ENCODE measurements at places on chromosomes 2 and 18.

DNA sequence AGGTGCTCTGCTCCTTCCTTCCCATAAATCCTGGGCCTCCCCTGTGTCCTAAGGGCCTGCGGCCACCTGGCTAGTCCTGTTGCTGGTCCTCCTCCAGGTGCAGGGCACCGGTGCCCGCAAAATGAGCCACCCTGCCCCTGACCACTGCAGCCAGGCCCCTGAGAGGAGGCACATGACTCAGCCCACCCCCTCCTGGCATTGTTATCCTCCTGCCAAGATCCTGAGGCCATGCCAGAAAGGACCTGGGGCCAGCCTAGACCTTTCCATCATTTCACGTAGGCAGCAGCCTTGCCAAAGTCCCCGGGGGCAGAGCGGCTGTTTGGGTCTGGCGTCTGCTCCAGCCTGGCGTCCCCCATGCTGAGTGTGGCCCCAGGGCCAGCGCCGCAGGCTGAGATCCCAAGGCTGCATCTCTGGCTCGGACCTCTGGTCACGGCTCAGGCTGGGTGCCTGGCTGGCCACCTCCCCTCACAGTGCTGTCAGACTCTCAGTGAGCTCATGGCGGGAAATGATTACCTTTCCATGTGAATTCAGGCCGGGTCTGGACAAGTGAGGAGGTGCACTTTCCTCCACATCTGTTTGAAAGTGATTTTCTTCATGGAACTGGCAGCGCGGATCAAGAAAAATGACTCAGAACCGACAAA, 81.0 kb downstream of the NDUFA10 start:
- peak; percentile 22 for DNase-seq
- H3K27me3 ChIP-seq = no peaks in the 10 kb centered on the region
- no peaks in the 10 kb centered on the region for H3K4me1 ChIP-seq
- H3K36me3 ChIP-seq = no peaks in the 10 kb centered on the region
- H3K4me3 ChIP-seq = no peak overlapping the region
- no peak overlapping the region for H3K27ac ChIP-seq

- DNase-seq = no peak
- H3K4me1 ChIP-seq = no peaks in the 10 kb centered on the region
- H3K36me3 ChIP-seq = no peaks in the 10 kb centered on the region
- no peaks in the 10 kb centered on the region for H3K27me3 ChIP-seq
- H3K27ac ChIP-seq = no peak overlapping the region
Measured at GRCh38 chr2:181309586-181309985, 147.6 kb upstream of the ITGA4 start.

DNA sequence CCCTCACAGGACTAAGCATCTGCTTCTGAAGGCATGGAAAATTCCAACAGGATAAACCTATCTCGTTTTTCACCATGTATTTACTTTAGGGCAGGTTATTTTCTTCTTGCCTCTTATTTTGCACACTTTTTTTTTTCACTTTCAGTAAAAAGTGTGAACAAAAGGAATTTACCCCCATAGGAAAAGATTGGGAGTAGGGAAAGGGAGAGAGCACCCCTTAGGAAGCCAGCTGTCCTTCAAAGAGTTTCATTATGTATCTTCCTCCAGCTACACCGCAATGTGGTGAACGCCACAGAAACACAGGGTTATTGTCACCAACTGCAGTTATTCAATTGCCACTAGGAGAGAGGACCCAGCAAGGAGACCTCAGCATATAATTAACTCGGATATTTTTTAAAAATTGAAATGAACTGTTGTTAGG, 286.2 kb upstream of the VRK2 start:
- DNase-seq = no peak
- no peaks in the 10 kb centered on the region for H3K36me3 ChIP-seq
- no peak overlapping the region for H3K4me3 ChIP-seq
- no peaks in the 10 kb centered on the region for H3K4me1 ChIP-seq
- no peak overlapping the region for H3K27ac ChIP-seq
- no peaks in the 10 kb centered on the region for H3K27me3 ChIP-seq

DNA sequence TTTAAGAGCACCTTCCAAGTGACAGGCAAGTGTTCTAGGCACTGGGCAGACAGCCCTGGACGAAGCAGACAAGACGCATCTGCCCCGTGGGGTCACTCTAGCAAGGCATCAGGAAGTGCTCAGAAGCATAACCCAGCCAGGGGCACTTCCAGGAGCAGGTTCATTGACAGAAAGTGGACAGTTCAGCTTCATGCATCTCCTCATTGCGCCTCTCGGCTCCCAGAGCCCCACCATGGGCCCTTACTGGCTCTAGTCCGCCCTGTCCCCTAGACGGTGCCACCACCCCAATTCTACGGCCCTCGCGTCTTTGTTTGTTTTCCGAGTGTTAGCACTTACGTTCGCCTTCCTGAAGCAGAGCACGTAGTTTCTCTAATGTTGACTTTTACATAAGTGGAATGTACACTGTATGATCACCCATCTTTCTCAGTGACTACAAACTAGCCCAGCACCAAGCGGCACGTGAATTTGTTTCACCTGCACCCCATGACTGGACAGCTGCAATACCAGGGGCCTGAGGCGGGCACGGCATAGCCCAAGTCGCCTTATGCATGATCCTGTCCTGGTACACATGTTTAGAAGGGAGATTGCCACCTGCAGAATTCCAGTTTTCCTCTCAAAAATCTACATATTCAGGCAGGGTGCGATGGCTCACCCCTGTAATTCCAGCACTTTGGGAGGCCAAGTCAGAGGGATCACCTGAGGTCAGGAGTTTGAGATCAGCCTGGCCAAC, 33.2 kb downstream of the SNED1 start:
- no peaks in the 10 kb centered on the region for H3K4me1 ChIP-seq
- no peak overlapping the region for H3K4me3 ChIP-seq
- H3K27ac ChIP-seq = no peak overlapping the region
- no peaks in the 10 kb centered on the region for H3K36me3 ChIP-seq
- no peak for DNase-seq

GRCh38 chr18:7592305-7593071, 25.4 kb downstream of the PTPRM start:
- no peaks in the 10 kb centered on the region for H3K4me1 ChIP-seq
- H3K4me3 ChIP-seq = no peak overlapping the region
- DNase-seq = no peak
- no peaks in the 10 kb centered on the region for H3K36me3 ChIP-seq

DNA sequence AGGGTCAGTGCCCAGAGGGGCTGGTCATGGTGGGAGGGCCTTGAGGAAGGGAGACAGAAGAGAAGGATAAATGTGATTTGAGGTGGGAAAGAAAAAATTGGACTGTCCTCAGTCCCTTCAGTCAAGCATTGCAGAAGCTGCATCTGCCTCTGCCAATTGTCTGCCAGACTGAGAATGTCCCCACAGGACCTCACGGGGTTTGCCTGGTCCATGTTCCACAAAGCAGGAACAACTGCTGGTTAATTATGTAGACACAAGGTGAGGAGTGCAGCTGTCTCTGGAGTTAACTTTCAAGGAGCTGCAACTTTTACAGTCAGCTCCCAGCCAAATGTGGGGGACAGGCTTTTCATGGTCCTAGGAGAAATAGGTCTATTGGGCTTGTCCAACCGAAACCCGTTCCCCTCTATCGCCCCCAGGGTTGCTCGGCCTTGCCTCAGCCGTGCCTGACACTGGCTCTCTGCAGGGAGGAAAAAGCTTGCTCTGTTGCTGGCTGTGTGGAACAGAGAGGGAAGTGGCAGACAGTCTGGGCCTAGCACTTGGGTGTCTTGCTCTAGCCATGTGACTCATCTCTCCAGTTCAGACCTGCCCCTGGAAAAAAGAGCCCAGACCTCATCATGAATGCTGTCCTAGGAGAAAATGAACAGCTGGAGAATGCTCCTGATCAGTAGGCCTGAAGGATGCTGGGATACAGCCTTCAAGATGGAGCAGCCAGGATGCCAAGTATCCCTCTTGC, 31.1 kb upstream of the PAX8 start:
- peaks cover 16% of the 10 kb centered on the region for H3K4me1 ChIP-seq
- H3K4me3 ChIP-seq = no peak overlapping the region
- no peaks in the 10 kb centered on the region for H3K27me3 ChIP-seq
- no peaks in the 10 kb centered on the region for H3K36me3 ChIP-seq
- DNase-seq = no peak

DNA sequence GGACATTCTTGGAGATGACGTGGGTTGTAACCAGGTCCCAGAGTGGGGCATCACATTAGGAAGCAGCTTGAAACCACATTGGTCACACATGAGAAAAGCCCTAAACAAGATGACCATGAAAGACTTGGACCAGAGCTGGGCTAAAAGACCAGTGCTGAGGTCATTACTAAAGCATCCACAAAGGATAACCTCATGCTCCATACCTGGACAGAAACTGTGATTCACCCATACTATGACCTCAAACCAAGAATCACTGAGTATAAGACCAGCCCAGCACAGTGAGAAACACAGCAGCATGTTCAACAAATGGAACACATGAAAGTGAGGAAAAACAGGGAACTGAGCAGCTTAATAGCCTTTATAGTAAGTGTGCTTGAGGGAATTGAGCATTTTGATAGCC, 635.5 kb upstream of the NETO1 start:
- no peaks in the 10 kb centered on the region for H3K4me1 ChIP-seq
- H3K27me3 ChIP-seq = no peaks in the 10 kb centered on the region
- H3K27ac ChIP-seq = no peak overlapping the region
- H3K36me3 ChIP-seq = no peaks in the 10 kb centered on the region
- no peak overlapping the region for H3K4me3 ChIP-seq

DNA sequence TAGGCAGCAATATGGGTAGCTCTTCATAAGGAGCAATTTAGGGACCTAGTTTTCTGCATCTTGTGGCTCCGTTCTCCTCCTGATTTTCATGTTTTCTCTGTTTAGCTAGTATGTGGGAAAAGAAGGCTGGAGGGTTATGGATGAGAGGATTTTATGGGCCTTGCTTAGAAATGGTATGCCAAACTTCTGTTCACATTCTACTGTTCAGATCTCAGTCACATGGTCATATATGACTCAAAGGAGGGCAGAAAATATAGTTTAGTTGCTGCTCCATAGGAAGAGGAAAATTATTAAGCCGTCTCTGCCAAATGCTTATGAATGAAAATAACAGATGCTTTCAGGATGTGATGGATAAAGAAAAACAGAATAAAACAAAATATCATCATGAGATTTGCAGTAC, 361.8 kb upstream of the CWC22 start:
- H3K36me3 ChIP-seq = no peaks in the 10 kb centered on the region
- DNase-seq = no peak
- no peaks in the 10 kb centered on the region for H3K27me3 ChIP-seq
- H3K4me3 ChIP-seq = no peak overlapping the region
- H3K27ac ChIP-seq = no peak overlapping the region
- no peaks in the 10 kb centered on the region for H3K4me1 ChIP-seq

- no peak for DNase-seq
- no peak overlapping the region for H3K27ac ChIP-seq
- no peaks in the 10 kb centered on the region for H3K36me3 ChIP-seq
- H3K27me3 ChIP-seq = no peaks in the 10 kb centered on the region
- no peak overlapping the region for H3K4me3 ChIP-seq
- peaks cover 11% of the 10 kb centered on the region for H3K4me1 ChIP-seq
Measured at GRCh38 chr18:46163091-46163490, 58.9 kb downstream of the HAUS1 start.

DNA sequence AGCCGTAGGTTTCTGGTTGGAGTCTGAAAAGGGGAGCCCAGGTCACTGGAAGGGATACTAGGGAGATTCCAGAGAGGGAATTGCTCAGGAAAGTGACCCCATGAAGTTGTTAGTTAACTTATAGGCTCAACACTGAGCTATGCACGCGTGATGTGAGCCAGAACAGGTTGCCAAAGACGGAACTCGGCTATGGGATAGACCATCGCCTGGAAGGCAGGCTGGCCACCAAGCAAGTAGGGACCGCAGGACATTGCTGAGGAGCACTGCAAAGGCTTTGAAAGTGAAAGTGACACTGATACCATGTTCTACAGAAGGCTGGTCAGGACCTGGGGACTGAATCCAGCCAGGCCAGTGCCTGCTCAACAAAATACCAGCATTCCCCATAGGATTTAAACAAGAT, 7.3 kb downstream of the FARP2 start:
- no peak overlapping the region for H3K27ac ChIP-seq
- DNase-seq = no peak
- no peaks in the 10 kb centered on the region for H3K27me3 ChIP-seq
- no peak overlapping the region for H3K4me3 ChIP-seq

- H3K27ac ChIP-seq = no peak overlapping the region
- no peak overlapping the region for H3K4me3 ChIP-seq
- H3K27me3 ChIP-seq = no peaks in the 10 kb centered on the region
- 0 out of 2 replicates have a peak, but pooled peaks cover 4% of the 10 kb centered on the region for H3K36me3 ChIP-seq
- no peaks in the 10 kb centered on the region for H3K4me1 ChIP-seq
Measured at GRCh38 chr18:58898010-58898799, 33.5 kb downstream of the ZNF532 start.

DNA sequence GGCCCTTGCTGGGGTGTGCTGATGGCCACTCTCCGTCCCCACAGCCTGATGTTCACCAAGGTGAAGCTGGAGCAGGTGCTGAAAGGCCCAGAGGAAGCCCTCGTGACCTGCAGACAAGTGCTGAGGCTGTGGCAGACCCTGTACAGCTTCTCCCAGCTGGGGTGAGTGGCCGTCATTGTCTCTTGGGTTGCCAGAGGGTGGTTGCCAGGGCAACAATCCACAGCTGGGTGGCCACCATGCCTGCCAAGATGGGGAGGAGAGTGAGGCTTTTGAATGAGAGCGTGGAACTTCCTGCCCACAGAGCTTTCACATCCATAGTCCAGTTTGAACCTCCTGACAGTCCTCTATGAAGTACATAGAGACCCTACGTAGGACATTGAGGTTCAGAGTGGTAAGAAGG, 108.8 kb downstream of the STPG4 start:
- H3K4me3 ChIP-seq = no peak overlapping the region
- no peak overlapping the region for H3K27ac ChIP-seq
- no peak for DNase-seq
- no peaks in the 10 kb centered on the region for H3K27me3 ChIP-seq

GRCh38 chr2:151860613-151861146, 32.5 kb upstream of the ARL5A start:
- no peak for DNase-seq
- no peaks in the 10 kb centered on the region for H3K27me3 ChIP-seq
- H3K4me1 ChIP-seq = no peaks in the 10 kb centered on the region
- H3K27ac ChIP-seq = no peak overlapping the region

GRCh38 chr2:217797165-217797564, 205.6 kb downstream of the TNS1 start:
- H3K27me3 ChIP-seq = no peaks in the 10 kb centered on the region
- peaks cover 5% of the 10 kb centered on the region for H3K4me1 ChIP-seq
- no peak overlapping the region for H3K4me3 ChIP-seq
- no peak overlapping the region for H3K27ac ChIP-seq
- H3K36me3 ChIP-seq = no peaks in the 10 kb centered on the region
- no peak for DNase-seq

DNA sequence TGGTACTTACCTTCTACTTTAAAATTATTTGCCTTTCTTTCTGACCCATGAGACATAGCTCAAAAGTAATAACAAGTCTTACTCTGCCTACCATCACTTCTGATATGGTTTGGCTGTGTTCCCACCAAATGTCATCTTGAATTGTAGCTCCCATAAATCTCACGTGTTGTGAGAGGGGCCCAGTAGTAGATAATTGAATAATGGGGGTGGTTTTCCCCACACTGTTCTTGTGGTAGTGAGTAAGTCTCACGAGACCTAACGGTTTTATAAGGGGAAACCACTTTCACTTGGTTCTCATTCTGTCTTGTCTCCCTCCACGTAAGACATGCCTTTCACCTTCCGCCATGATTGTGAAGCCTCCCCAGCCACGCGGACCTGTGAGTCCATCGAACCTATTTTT, 47.5 kb downstream of the GALNT3 start:
- no peak overlapping the region for H3K4me3 ChIP-seq
- no peaks in the 10 kb centered on the region for H3K4me1 ChIP-seq
- H3K36me3 ChIP-seq = peaks cover 62% of the 10 kb centered on the region

GRCh38 chr2:100645695-100646429, 83.1 kb downstream of the PDCL3 start:
- H3K36me3 ChIP-seq = no peaks in the 10 kb centered on the region
- no peak overlapping the region for H3K27ac ChIP-seq
- no peaks in the 10 kb centered on the region for H3K27me3 ChIP-seq
- DNase-seq = no peak
- H3K4me3 ChIP-seq = no peak overlapping the region
